ENCODE measurements at places on chromosomes 7 and 10. TPM values are rescaled to one million over a fixed set of nuclear protein-coding genes. Genes with fewer than 3 reads are reported as not detected.

MRLN gene
- total RNA-seq: not detected

EVX1 gene
- not detected for total RNA-seq

IL2RA gene
- total RNA-seq: not detected

ZNF239 gene
- 2.1 TPM for total RNA-seq

ZNF655 gene
- 59.1 TPM for total RNA-seq

TMEM236 gene
- total RNA-seq: 0.07 TPM

GBX1 gene
- total RNA-seq: 0.17 TPM

MACC1 gene
- not detected for total RNA-seq

IKZF1 gene
- total RNA-seq: not detected

Measured in A549 treated with RU486 at 1 μM for 4 hours (cell line).